Large intestine (tissue), 12 donors: ENCODE measurements at places on chromosomes 4 and X.

GRCh38 chrX:153669174-153669890 is 4.3 kb downstream of the PNCK start:
- DNase-seq, result no peak

DNA sequence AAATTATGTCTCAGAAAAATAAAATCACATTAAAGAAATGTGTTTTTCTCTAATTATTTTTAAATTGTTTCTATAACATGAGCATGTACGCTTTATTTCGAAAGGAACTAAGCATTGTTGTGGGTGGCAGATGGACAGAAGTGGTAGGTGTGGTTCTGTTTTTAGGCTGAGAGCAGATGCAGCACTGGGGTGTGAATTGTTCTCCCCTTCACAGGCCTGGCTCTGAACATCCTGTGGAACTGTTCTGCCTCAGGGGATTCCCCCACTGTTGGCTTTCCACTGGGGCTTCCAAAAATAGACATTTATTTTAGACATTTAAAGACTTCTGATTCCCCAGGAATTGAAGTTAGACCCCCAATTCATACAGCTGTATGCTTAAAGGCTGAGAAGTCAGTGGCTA is 41.9 kb upstream of the PDHA2 start:
- no peak for DNase-seq

DNA sequence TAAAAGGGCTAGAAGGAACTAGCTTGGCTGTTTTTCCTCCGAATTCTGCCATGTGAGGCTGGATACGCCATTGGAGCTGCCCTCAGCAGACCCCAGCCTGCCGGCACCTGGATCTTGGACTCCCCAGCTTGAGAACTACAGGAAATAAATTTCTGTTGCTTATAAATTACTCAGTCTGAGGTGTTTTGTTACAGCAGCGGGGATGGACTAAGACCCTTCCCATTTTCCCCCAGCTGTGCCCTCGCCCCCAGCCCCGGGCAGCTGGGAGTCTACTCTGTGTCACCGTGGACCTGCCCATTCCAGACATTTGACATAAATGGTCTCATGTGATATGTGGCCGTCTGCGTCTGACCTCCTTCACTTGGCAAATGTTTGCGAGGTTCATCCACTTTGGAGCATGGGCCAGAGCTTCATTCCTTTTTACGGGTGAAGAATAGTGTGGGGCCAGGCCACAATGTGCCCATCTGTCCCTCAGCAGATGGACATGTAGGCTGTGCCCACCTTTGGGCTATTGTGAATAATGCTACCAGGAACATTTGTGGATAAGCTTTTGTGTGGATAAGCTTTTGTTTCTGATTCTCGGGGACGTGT is 30.7 kb upstream of the SPON2 start:
- no peak for DNase-seq

GRCh38 chr4:1749370-1749769 is 28.0 kb downstream of the TACC3 start:
- DNase-seq, result no peak

GRCh38 chr4:7904952-7905915 is 34.4 kb downstream of the AFAP1 start:
- no peak for DNase-seq

GRCh38 chr4:185656467-185656931 is 121.2 kb upstream of the PDLIM3 start:
- DNase-seq, result no peak

DNA sequence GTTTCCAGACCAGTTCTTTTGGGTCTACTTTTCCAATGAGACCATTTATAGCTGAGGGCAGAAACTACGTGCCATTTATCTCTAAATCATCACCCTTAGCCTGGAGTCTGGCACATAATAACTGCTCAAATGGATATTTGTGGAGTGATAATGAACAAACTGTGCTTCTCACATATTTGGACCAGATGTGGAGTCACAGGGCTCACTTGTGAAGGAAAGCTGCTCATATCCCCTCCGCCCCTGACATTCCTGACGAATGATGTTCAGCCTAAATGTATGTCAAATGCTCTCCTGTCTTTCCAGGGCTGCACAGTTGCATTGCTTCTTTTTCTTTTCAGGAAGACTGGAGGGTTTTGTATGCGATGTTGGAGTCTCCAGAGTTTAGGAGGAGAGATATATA is 110.1 kb downstream of the GBA3 start:
- DNase-seq, result no peak

DNA sequence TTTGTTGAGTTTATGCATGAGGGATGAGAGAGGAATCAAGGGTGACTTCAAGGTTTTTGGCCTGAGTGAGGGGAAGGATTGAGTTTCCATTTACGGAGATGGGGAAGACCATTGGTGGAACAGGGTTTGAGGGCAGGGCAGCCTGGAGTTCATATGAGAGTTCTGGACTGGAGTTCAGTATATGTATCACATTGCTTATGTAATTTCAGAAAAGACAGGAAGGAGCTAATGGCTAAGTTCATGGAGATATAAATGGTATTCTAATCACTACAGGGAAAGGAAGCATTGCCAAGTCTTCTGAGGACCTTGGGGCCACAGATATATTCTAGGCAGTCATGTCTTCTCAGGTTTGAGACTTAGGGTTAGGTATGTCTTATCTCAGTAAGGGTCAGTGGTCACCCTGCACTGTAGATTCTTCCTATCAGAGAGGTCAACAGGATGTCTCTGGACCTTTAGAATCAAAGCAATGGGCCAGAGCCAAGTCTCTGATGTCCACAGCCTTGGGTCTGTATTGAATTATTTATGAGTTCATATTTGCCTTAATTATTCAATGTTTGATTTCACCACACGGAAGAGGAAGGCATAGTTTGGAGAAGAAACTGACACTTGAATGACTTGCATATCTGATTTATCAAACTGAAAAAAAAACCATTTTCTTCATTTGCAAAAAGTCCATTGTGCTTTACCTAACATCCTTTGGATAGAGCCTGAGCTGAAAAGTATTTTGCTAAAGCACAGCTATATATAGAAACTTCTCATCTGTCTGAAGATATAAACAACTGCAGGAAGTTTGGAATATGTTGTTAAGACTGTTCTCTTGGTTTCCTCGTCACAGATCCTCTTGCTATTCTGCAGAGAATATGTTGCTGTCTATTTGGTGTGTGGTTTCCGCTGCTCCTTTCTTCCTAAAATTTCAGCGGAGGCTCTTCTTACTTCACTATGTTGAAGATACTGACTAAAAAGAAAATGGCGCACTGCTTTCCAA is 139.5 kb downstream of the PDGFRA start:
- DNase-seq, result peak; percentile 7

GRCh38 chr4:121633653-121634052 is 63.1 kb downstream of the ANXA5 start:
- no peak for DNase-seq

DNA sequence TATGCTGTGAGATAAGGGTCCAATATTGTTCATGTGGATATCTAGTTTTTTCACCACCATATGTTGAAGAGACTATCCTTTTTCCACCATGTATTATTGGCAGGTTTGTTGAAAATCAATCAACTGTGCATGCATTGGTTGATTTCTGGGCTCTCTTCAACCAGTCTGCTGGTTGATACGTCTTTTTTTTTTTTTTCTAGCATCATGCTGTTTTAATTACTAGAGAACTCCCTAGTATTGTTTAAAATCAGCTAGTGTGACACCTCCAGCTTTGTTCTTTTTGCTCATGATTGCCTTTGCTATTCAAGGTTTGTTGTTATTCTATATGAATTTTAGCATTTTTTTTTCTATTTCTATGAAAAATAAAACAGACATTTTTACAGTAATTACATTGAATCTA is 123.9 kb downstream of the SLC7A11 start:
- DNase-seq, result no peak
